ENCODE measurements at places on chromosomes 12 and 14.
A peak's percentile ranks its signal among the peaks of the same experiment; 100 is the strongest.

- peaks cover 10% of the 10 kb centered on the region for H3K4me1 ChIP-seq
- no peak for DNase-seq
- peaks cover 44% of the 10 kb centered on the region for H3K27me3 ChIP-seq
- peak overlapping the region; percentile 67 for H3K27ac ChIP-seq
- peaks cover 8% of the 10 kb centered on the region for H3K36me3 ChIP-seq
Observed at GRCh38 chr14:104903990-104904389, 20.7 kb upstream of the PLD4 start.

DNA sequence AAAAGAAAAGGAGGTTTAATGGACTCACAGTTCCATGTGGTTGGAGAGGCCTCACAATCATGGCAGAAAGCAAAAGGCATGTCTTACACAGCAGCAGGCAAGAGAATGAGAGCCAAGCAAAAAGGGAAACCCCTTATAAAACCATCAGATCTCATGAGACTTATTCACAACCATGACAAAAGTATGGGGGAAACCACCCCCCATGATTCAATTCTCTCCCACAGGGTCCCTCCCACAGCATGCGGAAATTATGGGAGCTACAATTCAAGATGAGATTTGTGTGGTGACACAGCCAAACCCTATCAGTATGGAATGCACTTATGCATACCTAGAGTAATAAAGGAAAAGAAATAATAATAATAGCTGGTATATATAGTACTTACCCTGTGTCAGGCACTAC is 4.5 kb upstream of the GLIPR1 start:
- no peak overlapping the region for H3K4me3 ChIP-seq
- peak overlapping the region; percentile 92 for H3K27ac ChIP-seq
- peaks cover 22% of the 10 kb centered on the region for H3K4me1 ChIP-seq

DNA sequence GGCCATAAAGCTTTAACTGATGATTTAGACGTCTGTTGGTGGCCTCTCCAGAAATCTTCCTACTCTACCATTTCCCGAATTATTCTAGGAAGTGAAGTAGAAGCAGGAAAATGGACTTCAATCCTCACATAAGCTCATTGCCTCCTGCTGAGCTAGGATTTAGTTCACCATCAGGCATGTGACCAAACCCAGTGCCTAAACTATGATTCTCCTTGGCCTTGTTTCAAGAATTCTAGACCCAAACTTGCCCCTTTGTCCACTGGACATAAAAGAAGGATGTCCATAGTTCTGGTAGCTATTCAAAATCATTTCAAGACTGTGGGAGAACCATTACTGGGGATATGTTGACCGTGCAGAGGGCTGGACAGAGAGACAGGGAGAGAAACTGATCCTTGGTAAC is 105.8 kb downstream of the C12orf50 start:
- no peaks in the 10 kb centered on the region for H3K4me1 ChIP-seq
- H3K27me3 ChIP-seq, result no peaks in the 10 kb centered on the region
- H3K27ac ChIP-seq, result no peak overlapping the region
- no peak for DNase-seq
- no peaks in the 10 kb centered on the region for H3K36me3 ChIP-seq

GRCh38 chr12:1947081-1947480 is 28.6 kb upstream of the CACNA2D4 start:
- no peaks in the 10 kb centered on the region for H3K27me3 ChIP-seq
- H3K4me3 ChIP-seq, result no peak overlapping the region
- no peak for DNase-seq
- peaks cover 9% of the 10 kb centered on the region for H3K36me3 ChIP-seq
- peaks cover 7% of the 10 kb centered on the region for H3K4me1 ChIP-seq

DNA sequence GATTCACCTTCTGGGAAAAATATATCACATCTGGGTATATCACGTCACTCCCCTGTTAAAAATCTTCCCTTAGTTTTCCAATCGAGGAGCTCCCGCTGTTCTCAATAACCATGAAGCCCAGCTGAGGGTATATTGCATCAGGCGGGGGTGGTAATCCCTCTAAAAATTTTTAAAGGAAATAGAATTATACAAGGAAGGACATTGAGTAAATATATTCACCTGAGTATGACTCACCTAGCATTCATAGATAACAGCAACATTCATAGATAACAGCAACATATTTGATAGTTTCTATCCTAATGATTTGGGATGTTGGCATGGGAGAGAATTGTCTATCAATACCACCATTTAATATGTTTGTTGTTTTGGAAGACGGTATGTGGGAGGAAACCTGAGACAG is 473.6 kb downstream of the RMST start:
- H3K36me3 ChIP-seq, result no peaks in the 10 kb centered on the region
- no peak for DNase-seq
- H3K4me3 ChIP-seq, result no peak overlapping the region

DNA sequence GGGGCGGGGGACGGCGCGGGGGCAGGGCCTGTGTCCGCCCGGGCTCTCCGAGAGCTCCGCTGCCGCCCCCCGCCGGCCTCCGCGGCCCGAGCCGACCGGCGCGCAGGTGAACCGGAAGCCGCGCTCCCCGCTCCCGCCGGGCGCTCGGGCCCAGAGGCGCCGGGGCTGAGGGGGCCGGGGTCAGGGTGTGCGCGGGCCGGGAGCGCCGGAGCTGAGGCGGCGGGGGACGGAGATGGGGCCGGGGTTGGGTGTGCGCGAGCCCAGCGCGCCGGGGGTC is 431 bp downstream of the HIP1R start:
- H3K27me3 ChIP-seq, result no peaks in the 10 kb centered on the region
- no peaks in the 10 kb centered on the region for H3K36me3 ChIP-seq
- DNase-seq, result no peak
- H3K4me3 ChIP-seq, result peak overlapping the region; percentile 96
- peak overlapping the region; percentile 94 for H3K27ac ChIP-seq

- no peaks in the 10 kb centered on the region for H3K27me3 ChIP-seq
- peaks cover 3% of the 10 kb centered on the region for H3K4me1 ChIP-seq
- H3K4me3 ChIP-seq, result no peak overlapping the region
Observed at GRCh38 chr14:32417956-32418552, 89.0 kb downstream of the AKAP6 start.

GRCh38 chr14:28949503-28949902 is 182.9 kb downstream of the FOXG1 start:
- H3K4me3 ChIP-seq, result no peak overlapping the region
- H3K27ac ChIP-seq, result no peak overlapping the region
- no peak for DNase-seq
- H3K27me3 ChIP-seq, result no peaks in the 10 kb centered on the region

DNA sequence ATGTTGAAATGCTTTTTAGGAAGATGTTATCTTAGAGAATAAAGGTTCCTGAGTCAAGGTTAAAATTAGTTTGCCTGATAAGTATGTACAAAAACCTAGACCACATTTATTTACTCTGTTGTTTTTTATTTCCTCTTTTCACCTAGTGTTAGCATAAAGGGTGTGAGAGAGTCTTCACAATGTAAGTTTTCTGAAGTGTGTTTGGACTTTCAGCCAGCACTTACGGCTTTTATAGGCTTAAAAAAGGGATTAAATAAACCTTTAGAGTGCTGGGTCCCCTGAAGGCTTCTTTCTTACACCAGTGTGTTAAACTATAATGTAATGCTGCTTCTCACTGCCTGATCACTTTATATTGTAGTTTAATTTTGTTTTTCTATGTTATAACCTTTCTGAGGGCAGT is 27.2 kb downstream of the ARHGAP5 start:
- no peaks in the 10 kb centered on the region for H3K27me3 ChIP-seq
- no peaks in the 10 kb centered on the region for H3K36me3 ChIP-seq
- H3K4me3 ChIP-seq, result no peak overlapping the region
- DNase-seq, result no peak
- H3K27ac ChIP-seq, result peak overlapping the region; percentile 93
- H3K4me1 ChIP-seq, result peaks cover 39% of the 10 kb centered on the region

DNA sequence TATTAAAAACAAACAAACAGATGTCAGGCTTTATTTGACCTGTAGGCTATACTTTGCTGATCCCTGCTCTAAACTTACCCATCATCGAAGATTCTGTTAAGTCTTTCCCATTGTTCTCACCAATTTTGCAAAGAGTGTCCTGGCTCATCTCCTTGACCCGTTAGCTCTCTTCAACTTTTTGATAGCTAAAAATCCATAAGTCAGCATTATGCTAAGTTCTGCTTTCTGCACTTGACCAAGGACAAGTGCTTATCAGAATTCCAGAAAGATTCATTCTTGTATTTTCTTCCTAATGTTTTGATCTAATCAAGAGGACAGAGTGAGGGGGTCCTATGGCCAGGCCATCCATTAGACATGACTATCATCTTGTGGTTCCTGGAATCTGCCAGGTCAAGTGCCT is 503.5 kb downstream of the FUT8 start:
- peaks cover 16% of the 10 kb centered on the region for H3K4me1 ChIP-seq
- H3K36me3 ChIP-seq, result peaks cover 2% of the 10 kb centered on the region
- H3K27me3 ChIP-seq, result no peaks in the 10 kb centered on the region
- H3K4me3 ChIP-seq, result no peak overlapping the region
- no peak for DNase-seq

GRCh38 chr12:52566847-52567291 is 6.8 kb downstream of the KRT74 start:
- no peak overlapping the region for H3K27ac ChIP-seq
- no peaks in the 10 kb centered on the region for H3K36me3 ChIP-seq
- H3K4me3 ChIP-seq, result no peak overlapping the region
- no peaks in the 10 kb centered on the region for H3K4me1 ChIP-seq
- no peak for DNase-seq
- peaks cover 67% of the 10 kb centered on the region for H3K27me3 ChIP-seq

- no peaks in the 10 kb centered on the region for H3K27me3 ChIP-seq
- H3K27ac ChIP-seq, result no peak overlapping the region
- no peaks in the 10 kb centered on the region for H3K36me3 ChIP-seq
- H3K4me3 ChIP-seq, result no peak overlapping the region
- peak; percentile 23 for DNase-seq
Observed at GRCh38 chr12:1093166-1093751, 102.2 kb downstream of the ERC1 start.

- DNase-seq, result no peak
- no peaks in the 10 kb centered on the region for H3K4me1 ChIP-seq
- no peak overlapping the region for H3K4me3 ChIP-seq
- no peaks in the 10 kb centered on the region for H3K36me3 ChIP-seq
- H3K27me3 ChIP-seq, result no peaks in the 10 kb centered on the region
- H3K27ac ChIP-seq, result no peak overlapping the region
Observed at GRCh38 chr12:78864870-78865463, 393 bp downstream of the SYT1 start.

GRCh38 chr14:77897374-77897773 is 97.5 kb downstream of the ADCK1 start:
- H3K4me3 ChIP-seq, result no peak overlapping the region
- no peaks in the 10 kb centered on the region for H3K4me1 ChIP-seq
- no peak for DNase-seq
- peaks cover 5% of the 10 kb centered on the region for H3K36me3 ChIP-seq

DNA sequence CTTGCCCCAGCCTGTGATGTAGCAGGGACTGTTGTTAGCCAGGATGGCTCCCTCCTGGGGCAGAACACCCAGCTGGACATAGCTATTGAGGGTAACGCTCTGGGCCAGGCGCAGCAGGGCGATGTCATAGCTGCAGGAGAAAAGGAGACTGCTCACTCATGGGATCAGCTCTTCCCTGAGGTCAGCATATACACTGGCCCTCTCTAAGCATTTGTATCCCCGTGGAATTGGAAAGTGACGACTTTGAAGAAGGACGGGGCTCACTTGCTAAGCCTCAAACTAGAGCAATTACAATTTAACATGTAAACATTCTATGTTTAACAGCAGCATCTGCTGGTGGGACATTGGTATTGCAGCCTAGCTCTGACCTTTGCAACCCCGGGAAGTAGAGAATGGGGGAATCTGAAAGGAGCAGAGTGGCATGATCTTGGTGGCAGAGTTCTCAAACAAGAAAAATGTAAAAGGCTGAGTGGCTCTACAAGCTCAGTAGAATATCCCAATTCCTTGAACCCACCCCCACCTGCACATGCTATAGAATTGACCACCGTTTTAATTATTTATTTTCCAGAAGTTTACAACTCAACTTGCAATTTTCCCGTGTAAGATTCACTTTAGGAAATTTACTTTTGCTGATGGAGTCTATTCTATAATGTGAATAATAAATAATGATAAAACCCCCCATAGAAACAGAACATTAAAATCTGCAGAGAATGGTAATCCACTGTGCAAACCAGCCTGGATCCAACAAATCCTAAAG is 5.0 kb downstream of the CELA1 start:
- H3K27ac ChIP-seq, result peak overlapping the region; percentile 83
- peak; percentile 28 for DNase-seq
- peaks cover 13% of the 10 kb centered on the region for H3K4me1 ChIP-seq
- peaks cover 11% of the 10 kb centered on the region for H3K27me3 ChIP-seq

GRCh38 chr14:91693346-91693745 is 38.5 kb downstream of the CATSPERB start:
- DNase-seq, result no peak
- no peak overlapping the region for H3K27ac ChIP-seq
- H3K4me3 ChIP-seq, result no peak overlapping the region
- no peaks in the 10 kb centered on the region for H3K4me1 ChIP-seq
- H3K27me3 ChIP-seq, result no peaks in the 10 kb centered on the region

DNA sequence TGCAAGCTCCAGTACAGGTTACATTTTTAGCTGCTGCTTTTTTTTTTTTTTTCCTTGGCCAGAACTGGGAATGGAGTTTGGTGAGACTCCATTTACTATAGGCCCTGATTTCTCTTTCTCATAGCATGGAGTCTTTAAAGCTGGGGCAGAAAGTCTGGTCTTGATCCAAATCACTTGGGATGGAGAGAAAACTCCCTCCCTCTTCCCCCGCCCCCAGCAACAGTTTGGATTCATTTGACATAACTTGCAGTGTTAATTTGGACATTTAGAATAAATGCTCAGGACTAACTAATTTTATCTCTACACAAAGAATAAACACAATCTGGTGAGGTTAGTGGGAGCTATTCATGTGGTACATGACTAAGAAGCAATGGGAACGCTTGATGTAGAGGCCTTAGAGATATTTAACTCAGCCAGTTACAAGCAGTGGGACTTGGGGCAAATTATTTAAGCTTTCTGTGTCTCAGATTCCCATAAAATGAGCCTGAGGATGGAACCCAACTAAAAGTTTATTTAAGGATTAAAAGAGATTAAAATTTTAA is 107.3 kb upstream of the ARHGAP5 start:
- no peaks in the 10 kb centered on the region for H3K27me3 ChIP-seq
- no peak for DNase-seq
- H3K36me3 ChIP-seq, result peaks cover 2% of the 10 kb centered on the region
- H3K27ac ChIP-seq, result no peak overlapping the region
- H3K4me3 ChIP-seq, result no peak overlapping the region

DNA sequence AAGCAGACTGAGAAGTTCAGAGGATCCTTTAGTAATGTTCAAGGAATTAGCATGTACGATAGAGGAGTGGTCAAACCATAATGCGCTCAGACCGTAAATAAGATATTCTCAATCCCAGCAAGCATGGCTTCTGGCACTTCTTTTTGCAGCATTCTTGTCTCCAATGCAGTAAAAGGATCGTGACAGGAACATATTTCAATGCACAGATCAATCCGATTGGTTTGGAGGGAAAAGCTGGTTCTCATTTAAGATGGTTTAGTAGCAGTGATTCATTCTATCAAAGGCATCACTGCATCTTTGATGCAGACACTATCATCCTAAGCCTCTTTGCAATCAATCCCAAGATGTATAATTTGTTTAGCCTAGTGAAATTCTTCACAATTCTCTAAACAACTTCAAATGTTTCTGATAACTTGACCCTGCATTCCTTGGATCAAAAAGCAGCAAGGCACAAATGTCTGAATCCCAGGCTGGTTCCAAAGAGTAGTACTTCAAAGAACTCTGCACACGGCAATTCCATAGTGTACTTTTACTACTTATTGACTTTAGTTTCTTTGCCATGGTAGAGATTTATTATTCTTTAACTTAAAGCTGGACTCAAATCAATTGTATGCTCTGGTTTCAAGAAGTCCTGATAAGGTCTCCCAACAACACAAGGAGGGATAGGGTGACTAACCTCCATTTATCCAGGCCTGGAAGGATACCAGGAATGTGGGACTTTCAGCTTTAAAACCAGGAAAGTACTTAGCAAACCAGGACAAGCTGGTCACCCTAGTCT is 96.8 kb upstream of the MDM1 start:
- H3K4me3 ChIP-seq, result no peak overlapping the region
- DNase-seq, result no peak
- no peaks in the 10 kb centered on the region for H3K27me3 ChIP-seq
- H3K36me3 ChIP-seq, result peaks cover 5% of the 10 kb centered on the region
- H3K4me1 ChIP-seq, result peaks cover 6% of the 10 kb centered on the region

Data from T-helper 17 cell (primary cell).